ENCODE measurements at places on chromosomes 6 and 20.

DNA sequence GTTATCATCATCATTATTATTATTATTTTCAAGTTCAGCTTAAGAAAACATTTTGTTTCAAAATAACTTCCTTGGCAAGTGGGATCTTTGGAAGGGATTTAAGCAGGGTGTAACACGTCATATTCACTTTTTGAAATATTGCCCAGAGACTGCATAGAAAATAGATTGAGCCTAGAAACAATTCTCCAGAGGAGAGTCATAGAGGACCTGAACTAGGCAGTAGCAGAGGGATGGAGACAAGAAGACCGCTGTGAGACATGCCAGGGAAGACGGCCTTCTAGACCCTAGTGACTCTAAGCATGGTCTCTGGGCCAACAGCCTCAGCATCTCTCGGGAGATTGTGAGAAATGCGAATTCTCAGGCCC, 55.5 kb downstream of the EDN1 start:
- no peak for DNase-seq

DNA sequence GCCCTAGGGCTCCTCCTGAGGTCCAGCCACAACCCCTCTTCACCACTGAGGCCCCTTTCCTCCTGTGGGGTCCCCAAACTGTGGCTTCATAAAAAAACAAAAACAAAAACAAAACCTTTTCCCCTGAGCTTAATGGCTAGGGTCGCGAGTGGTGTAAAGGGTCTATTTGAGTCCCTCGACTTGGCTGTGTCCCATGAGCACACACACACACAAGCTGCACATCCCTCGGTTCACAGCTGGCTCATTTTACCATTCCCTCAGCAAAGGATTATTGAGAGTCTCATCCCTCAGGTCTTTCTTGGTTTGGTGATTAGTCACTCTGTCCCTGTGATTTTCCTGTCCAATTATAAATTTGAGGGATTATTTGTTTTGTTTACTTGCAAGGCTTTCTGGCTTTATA, 206.1 kb upstream of the SASH1 start:
- DNase-seq, result no peak

DNA sequence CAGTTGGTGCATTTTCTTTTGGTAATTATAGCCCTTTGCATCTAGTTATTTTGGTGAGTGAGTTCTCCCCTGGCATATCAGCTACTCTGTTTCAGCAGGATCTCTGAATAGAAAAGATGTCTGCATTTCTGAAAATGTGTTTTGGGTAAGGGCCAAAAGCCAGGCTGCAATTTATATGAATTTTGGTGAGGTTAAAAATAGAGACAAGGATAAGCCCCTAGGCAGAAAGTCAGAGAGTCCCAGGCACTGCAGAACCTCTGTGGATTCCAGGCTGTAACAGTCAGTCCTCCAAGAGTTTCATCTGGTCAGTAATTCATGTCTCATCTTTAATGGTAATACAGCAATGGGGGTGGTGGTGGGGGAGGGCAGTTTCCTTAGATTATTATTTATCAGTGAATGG, 53.0 kb downstream of the HDGFL1 start:
- DNase-seq, result no peak

DNA sequence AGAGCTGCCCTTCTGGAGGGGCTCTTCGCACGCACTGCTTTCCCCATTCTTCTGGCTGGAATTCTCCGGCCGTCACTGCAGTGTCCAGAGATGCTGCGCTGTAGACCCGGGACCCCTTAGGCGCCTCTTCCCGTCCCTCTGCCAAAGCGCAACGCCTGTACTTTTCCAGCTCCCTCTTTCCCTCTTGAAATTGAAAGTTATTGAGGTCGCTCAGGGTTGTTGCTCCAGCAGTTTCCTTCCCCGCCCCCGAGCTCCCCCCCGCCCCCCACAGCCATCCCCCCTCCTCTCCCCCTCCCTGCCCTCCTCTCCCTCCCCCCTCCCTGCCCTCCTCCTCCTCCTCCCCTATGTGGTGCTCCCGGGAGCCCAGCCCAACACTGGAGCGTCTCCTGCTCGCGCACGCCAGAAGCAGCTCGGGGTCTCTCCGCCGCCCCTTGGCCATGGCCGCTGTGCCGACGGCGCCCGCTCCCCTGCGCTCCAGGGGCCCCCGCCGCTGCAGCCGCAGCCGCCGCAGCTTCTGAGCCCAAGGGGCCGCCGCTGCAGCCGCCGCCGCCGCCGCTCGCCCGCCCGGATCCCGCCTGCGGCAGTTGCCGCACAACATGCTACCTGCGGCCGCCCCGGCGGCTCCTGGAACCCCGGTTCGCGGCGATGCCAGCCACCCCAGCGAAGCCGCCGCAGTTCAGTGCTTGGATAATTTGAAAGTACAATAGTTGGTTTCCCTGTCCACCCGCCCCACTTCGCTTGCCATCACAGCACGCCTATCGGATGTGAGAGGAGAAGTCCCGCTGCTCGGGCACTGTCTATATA, at the start of gene RSPO3:
Gene RSPO3, plus strand, starts transcription at position 374 of the 804 bp plus-strand sequence. CDS start 522 bp downstream, outside the sequence.
- DNase-seq, result no peak

DNA sequence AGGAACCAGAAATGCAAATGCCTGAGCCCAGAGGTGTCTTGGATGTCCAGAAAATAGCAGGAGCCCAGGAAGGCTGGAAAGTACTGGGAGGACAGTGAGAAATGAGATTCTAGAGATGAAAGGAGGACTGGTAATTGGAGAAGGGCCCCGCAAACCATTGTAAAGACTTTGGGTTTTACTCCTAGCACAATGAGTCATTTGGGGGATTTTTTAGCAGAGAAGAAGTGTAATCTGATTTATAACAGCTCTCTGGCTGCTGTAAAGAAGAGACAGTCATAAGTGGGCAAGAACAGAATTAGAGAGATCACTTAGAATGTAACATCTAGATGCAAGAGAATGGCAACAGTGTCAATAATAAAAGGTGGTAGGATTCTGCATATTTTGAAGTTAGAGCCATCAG, 40.2 kb downstream of the SLC35F1 start:
- DNase-seq, result no peak

DNA sequence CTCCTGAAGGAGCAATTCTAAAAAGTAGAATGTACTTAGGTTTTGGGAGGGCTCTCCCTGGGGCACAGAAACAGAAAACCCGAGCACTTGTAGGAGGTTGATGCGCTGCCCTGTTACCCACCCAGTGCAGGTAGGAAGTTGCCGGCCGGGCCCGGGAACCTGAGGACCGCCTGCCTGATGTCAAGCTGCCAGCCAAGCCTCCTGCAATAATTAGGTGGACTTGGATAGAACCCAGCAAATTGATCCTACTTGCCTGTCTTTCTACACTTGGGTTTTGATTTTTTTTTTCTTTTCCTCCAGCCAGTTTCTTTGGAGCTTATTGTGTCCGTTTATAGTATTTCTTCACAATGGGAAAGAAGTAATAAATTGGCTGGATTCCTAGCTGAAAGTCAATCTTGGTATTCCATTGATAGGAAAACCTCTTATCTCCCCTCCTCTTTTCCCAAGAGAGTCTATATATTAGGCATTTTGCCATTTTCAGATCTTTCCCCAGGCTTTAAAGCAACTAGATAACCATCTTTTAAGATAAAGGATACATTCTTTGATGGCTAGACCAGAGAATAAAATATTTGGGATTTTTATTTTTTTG, 78.3 kb upstream of the FYN start:
- DNase-seq, result no peak

DNA sequence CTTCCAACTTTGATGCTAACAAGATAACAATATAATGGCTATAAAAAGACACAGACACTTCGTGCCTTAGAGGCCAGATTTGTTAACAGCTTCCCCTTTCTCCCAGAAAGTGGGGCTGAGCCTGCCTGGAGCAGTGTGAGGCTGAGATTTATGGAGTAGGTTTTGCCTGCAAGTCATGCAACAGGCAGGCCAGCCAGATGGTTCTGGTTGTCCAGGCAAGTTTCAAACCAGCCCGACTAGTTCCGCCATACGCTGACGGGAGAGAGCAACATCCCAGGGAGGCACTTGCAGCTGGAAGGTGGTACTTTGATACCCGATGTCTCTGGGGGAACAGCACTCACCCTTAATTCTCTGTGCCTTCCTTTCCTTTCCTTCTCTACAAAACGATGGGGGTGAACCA, 81.3 kb upstream of the NAA20 start:
- DNase-seq, result no peak

GRCh38 chr20:25580711-25581110, 4.6 kb downstream of the NINL start:
- no peak for DNase-seq

DNA sequence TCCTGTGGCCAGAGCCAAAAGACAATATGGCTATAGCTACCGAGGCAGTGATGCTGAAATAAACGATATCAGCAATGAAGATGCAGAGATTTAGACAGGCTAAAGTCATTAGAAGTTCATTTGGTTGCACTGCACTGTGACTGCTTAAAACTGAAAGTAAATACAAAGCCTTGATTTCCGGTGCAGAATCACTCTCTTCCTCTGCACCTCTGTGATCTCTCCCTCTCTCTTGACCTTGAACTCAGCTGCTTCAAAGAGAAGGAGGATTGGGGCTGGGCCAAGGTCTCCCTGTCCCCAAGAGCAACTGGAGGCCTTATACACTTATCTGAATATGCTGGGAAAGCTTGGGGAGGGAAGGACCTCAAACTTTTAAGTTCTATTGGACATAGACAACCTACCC, 34.6 kb upstream of the SPACA1 start:
- DNase-seq, result no peak

DNA sequence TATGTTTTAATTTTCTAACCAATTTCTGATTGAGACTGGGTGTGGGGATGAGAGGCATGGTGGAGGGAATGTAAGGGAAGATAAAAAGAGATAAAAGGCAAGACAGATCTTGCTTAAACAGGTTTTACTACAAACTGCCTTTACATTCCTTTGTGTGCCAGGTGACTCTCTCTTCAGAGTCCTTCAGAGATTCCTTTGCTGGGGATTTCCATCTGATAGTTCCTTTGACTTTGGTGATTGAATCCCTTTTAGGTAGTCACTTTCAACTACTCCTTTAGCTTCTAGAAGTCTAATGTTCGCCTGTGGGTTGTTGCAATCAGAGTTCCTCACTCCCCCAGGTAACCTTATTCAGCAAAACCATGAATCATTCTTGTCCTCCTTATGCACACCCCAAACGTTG, 283.3 kb upstream of the MANEA start:
- no peak for DNase-seq

All from effector memory CD4-positive, alpha-beta T cell (primary cell).